ENCODE measurements at places on chromosomes 13 and 19. TPM values are rescaled to one million over a fixed set of nuclear protein-coding genes. Genes with fewer than 3 reads are reported as not detected.

Gene LGALS4
- not detected for total RNA-seq

Gene VPS36
- total RNA-seq, result 28.2 TPM

Gene LILRA1
- total RNA-seq, result not detected

Gene AXL
- 223 TPM for total RNA-seq

Gene LIM2
- total RNA-seq, result not detected

Gene ZNF541
- not detected for total RNA-seq

Gene FPR1
- total RNA-seq, result not detected

Gene HPN
- total RNA-seq, result 0.51 TPM

Gene MAST3
- 2.3 TPM for total RNA-seq

Gene EXOC3L2
- total RNA-seq, result not detected

Gene NANOS3
- not detected for total RNA-seq

Gene MAP4K1
- 0.17 TPM for total RNA-seq

Gene ZNF628
- total RNA-seq, result 0.77 TPM

Gene CYP2A13
- total RNA-seq, result not detected

Gene ATP8B3
- 3.0 TPM for total RNA-seq
